Vagina (tissue), 2 donors: ENCODE measurements at places on chromosomes 4 and X. TPM values are rescaled to one million over a fixed set of nuclear protein-coding genes. Genes with fewer than 3 reads are reported as not detected.

GRCh38 chr4:2763511-2763967 is 7.4 kb upstream of the TNIP2 start:
- DNase-seq, result peak; percentile 88
- peak overlapping the region; percentile 56 for H3K4me3 ChIP-seq
- H3K27ac ChIP-seq, result peak overlapping the region; percentile 65
- H3K36me3 ChIP-seq, result no peaks in the 10 kb centered on the region
- H3K27me3 ChIP-seq, result no peaks in the 10 kb centered on the region

DNA sequence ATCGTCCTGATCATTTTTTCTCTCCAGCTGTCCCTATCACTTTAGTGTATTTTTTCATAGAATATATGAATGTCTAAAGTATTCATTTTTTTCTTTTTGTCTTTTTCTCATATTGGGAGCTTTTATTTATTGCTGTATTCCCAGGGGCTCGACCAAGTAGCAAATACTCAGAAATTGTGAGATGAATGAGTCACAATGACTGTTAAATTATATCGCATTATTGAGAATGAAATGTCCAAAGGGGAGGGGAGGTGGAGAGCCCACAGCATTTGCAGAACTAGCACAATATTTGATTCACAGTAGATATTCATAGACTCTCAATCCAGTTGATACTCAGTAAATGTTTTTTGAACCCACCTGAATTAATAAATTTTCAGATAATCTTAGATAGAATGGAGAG is 543.6 kb upstream of the FAM241A start:
- no peak overlapping the region for H3K27ac ChIP-seq
- DNase-seq, result no peak
- H3K36me3 ChIP-seq, result no peaks in the 10 kb centered on the region
- H3K4me3 ChIP-seq, result no peak overlapping the region
- H3K27me3 ChIP-seq, result no peaks in the 10 kb centered on the region

DNA sequence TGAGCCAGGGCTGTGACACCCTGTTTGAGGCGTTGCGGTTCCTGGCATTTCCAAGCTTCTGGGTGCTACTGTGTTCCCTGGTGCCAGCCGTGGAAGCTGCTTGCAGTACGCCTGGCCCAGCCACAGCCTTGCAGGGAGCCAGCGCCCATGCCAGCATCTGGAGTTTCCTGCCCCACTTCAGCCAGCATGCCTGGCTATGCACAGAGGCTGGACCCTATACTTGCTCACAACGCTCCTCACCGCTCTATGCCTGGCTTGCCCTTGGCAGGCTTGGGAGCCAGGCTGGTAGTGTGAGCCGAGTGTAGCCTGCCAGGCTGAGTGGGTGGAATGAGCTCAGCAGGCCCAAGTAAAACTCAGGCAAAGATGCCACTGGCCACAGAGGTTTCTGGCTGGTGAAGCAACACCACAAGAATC is 22.4 kb downstream of the PRRG1 start:
- no peaks in the 10 kb centered on the region for H3K36me3 ChIP-seq
- H3K27me3 ChIP-seq, result no peaks in the 10 kb centered on the region
- no peaks in the 10 kb centered on the region for H3K4me1 ChIP-seq

- no peaks in the 10 kb centered on the region for H3K27me3 ChIP-seq
- no peaks in the 10 kb centered on the region for H3K36me3 ChIP-seq
- DNase-seq, result no peak
- no peak overlapping the region for H3K4me3 ChIP-seq
Observed at GRCh38 chrX:86295293-86295692, 147.0 kb downstream of the DACH2 start.

GRCh38 chrX:153380691-153381090 is 20.5 kb downstream of the PNMA6E start:
- no peak overlapping the region for H3K27ac ChIP-seq
- DNase-seq, result no peak
- H3K27me3 ChIP-seq, result no peaks in the 10 kb centered on the region
- H3K4me1 ChIP-seq, result peaks cover 5% of the 10 kb centered on the region

MEPE gene
- not detected for total RNA-seq

ITIH6 gene
- not detected for total RNA-seq

DCHS2 gene
- 7.9 TPM for total RNA-seq
